ENCODE measurements at places on chromosomes 5 and 9.

DNA sequence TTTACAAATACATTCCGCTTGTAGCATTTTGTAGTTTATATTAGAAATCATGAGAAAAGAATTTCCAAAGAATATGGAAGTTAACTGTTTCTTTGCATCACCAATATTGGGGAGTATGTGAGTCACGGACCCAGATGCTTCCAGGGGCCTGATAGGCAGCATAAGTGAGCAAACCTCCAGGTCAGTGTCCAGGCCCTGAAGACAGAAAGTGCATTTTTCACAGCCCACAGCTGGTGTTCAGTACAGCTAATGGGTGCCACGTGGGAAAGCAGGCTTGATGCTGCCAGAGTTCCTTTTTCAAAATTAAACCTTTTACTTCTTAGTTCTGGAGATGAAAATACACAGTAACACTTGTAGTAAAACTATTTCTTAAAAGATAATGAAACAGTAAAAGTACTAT, 454.4 kb upstream of the ACTBL2 start:
- DNase-seq: no peak
- H3K4me3 ChIP-seq: no peak overlapping the region
- no peaks in the 10 kb centered on the region for H3K27me3 ChIP-seq
- no peaks in the 10 kb centered on the region for H3K36me3 ChIP-seq

- DNase-seq: no peak
- no peaks in the 10 kb centered on the region for H3K27me3 ChIP-seq
- peaks cover 5% of the 10 kb centered on the region for H3K4me1 ChIP-seq
- no peak overlapping the region for H3K27ac ChIP-seq
Observed at GRCh38 chr9:104775976-104776375, 12.0 kb downstream of the NIPSNAP3B start.

- H3K27ac ChIP-seq: no peak overlapping the region
- H3K36me3 ChIP-seq: no peaks in the 10 kb centered on the region
- H3K27me3 ChIP-seq: no peaks in the 10 kb centered on the region
- no peak overlapping the region for H3K4me3 ChIP-seq
Observed at GRCh38 chr9:38671372-38671731, 48.6 kb downstream of the FAM240B start.

DNA sequence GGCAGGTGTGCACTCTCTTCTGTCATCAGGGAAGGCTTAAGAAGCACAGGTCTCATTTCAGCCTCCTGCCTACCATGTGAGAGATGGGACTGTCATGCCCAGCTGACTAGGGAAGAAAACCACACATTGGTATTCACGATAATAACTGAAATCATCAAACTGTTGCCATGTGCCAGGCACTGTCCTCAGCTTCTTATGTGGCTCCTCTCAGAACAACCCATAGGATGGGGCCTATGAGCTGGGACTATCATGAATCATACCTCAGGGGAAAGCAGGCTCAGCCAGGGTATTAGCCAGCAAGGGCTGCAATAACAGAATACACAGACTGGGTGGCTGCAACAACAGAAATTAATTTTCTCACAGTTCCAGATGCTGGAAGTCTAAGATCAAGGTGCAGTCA, 3.3 kb downstream of the AFAP1L1 start:
- no peak overlapping the region for H3K4me3 ChIP-seq
- H3K27ac ChIP-seq: no peak overlapping the region
- no peaks in the 10 kb centered on the region for H3K36me3 ChIP-seq

GRCh38 chr9:9410736-9411135, 1202.1 kb downstream of the PTPRD start:
- H3K27me3 ChIP-seq: no peaks in the 10 kb centered on the region
- H3K4me3 ChIP-seq: no peak overlapping the region
- no peaks in the 10 kb centered on the region for H3K36me3 ChIP-seq
- DNase-seq: no peak
- H3K4me1 ChIP-seq: no peaks in the 10 kb centered on the region
- no peak overlapping the region for H3K27ac ChIP-seq

- no peak for DNase-seq
- H3K27me3 ChIP-seq: peaks cover 7% of the 10 kb centered on the region
- H3K27ac ChIP-seq: no peak overlapping the region
- H3K4me1 ChIP-seq: no peaks in the 10 kb centered on the region
- no peak overlapping the region for H3K4me3 ChIP-seq
Observed at GRCh38 chr5:173981185-173981761, 7.7 kb upstream of the C5orf47 start.

GRCh38 chr5:138359621-138360020, 7.1 kb downstream of the KDM3B start:
- no peaks in the 10 kb centered on the region for H3K36me3 ChIP-seq
- H3K4me1 ChIP-seq: peaks cover 13% of the 10 kb centered on the region
- no peak for DNase-seq

GRCh38 chr5:81908771-81909170, 63.1 kb upstream of the ATG10 start:
- H3K27ac ChIP-seq: no peak overlapping the region
- no peak overlapping the region for H3K4me3 ChIP-seq
- no peaks in the 10 kb centered on the region for H3K36me3 ChIP-seq
- H3K4me1 ChIP-seq: no peaks in the 10 kb centered on the region
- H3K27me3 ChIP-seq: no peaks in the 10 kb centered on the region

GRCh38 chr5:175686396-175686795, 28.5 kb downstream of the HRH2 start:
- H3K36me3 ChIP-seq: no peaks in the 10 kb centered on the region
- H3K4me3 ChIP-seq: no peak overlapping the region
- no peak overlapping the region for H3K27ac ChIP-seq

GRCh38 chr5:72020161-72020983, 86.9 kb upstream of the MAP1B start:
- DNase-seq: no peak
- H3K36me3 ChIP-seq: no peaks in the 10 kb centered on the region
- H3K27ac ChIP-seq: no peak overlapping the region

DNA sequence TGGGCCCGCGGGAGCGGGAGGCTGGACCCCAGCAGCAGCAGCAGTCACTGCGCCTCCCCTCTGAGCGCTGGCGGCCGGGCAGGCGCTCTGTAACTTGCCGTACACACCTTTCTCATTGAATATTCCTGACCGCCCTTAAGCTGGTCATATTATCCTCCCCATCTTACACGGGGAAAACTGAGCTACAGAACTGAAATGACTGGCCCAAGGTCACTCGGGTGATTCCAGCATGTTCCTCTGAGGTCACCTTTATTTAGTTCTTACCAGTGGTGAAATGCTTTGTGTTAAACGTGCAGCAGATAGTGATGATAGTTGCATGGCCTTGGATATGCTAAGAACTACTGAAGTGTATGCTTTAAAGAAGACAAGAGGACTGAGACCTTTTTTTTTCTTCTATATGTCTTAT, 607 bp downstream of the UQCRQ start:
- DNase-seq: no peak
- peak overlapping the region; percentile 95 for H3K4me3 ChIP-seq
- peaks cover 9% of the 10 kb centered on the region for H3K4me1 ChIP-seq

DNA sequence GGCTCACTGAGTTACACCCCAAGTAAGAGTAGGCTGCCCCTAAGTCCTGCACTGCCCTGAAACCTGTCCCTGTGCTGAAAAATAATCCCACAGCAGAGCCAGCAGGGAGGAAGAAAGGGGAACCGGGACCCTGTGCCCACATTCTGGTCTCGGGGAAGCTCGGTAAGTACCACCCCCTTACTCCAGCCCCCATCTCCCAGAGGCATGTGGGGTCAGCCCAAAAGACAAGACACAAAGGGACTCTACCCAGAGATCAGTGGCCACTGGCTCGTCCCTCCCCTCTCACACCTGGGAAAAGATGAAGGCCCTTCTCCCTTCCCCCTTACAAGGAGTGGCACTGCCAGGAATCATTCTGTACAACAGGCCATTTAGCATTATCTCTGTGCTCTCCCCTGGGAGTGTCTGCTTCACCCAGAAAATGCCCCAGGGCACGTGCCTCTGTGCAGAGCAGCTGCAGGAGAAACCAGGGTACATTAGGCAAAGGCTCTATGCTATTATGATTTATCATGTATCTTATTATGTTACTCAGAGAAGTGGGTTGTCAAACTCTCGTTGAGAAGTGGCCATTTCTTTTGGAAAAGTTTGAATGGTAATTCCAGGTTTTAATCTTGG, 71.3 kb downstream of the NDFIP1 start:
- no peak overlapping the region for H3K27ac ChIP-seq
- no peak for DNase-seq
- no peaks in the 10 kb centered on the region for H3K4me1 ChIP-seq
- no peak overlapping the region for H3K4me3 ChIP-seq

DNA sequence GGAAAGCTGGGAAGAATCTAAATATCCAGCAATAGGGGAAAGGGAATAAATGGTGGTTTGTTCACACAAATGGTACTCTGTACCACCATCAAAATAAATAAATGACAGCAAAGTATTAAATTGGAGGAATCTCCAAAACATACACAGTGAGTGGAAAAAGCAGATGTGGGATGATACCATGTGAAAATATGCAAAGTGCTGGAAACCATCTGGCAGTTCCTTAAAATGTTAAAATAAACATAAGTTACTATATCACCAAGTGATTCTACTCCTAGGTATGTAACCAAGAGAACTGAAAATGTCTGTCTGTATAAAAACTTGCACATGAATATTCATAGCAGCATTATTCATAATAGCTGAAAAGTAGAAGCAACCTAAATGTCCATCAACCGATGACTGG, 41.9 kb upstream of the TEX48 start:
- H3K27me3 ChIP-seq: no peaks in the 10 kb centered on the region
- no peak overlapping the region for H3K27ac ChIP-seq
- H3K36me3 ChIP-seq: no peaks in the 10 kb centered on the region
- no peak overlapping the region for H3K4me3 ChIP-seq

- H3K27ac ChIP-seq: no peak overlapping the region
- no peaks in the 10 kb centered on the region for H3K4me1 ChIP-seq
- no peaks in the 10 kb centered on the region for H3K36me3 ChIP-seq
- DNase-seq: no peak
- H3K4me3 ChIP-seq: no peak overlapping the region
- no peaks in the 10 kb centered on the region for H3K27me3 ChIP-seq
Observed at GRCh38 chr5:128773378-128773777, 191.9 kb upstream of the SLC27A6 start.

DNA sequence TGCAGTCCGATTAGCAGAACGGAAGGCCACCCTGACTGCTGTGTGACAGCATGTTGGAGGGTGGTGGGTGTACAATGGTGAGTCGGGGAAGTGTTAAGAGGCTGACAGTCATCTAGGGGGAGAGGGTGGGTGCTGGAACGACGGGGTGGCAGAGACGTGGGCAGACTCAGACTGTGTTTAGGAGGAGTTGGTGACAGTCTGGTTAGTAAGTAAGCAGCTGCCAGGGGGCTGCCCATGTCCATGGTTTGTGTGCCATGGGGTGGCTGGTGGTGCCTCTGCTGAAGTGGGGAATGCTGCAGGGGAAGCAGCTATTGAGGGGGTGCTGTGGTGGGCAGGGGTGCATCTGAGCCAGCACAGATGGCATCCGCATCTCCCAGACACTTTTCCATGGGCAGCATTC, 51.3 kb upstream of the BOD1 start:
- peaks cover 3% of the 10 kb centered on the region for H3K4me1 ChIP-seq
- DNase-seq: peak; percentile 52
- H3K27ac ChIP-seq: no peak overlapping the region
- H3K27me3 ChIP-seq: no peaks in the 10 kb centered on the region

DNA sequence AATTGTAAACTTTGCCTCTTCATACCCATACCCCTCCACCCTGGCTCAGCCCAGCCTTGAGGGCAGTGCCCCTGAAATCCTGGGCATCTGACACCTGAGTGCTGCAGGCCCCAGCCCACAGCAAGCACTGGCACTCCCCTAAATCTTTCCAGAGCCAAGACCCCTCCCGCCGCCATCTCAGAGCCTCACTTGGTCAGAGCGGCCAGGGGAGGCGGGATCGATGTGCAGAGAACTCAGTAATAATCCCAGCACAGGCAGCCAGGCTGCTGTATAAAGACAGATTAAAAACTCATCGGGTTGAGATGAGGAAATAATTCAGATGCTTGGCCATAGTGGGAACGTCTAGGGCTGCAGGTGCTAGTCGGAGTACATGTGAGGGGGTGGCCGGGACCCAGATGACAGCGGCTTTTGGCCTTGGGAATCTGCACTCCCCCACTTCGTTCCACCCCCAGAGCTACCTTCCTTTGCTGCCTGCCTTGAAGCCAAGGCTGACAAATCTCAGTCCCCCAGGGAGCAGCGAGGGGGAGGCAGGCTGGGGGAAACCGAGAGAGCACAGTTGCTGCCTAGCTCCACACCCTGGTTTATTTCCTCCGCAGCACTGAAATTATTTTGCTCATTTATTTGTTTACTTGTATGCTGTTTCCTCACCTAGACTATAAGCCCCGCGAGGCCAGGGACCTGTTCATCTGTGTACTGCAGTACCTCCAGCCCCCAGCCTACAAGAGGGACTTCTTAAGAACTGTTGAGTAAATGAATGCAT, 19.5 kb upstream of the ARAP3 start:
- peaks cover 6% of the 10 kb centered on the region for H3K4me1 ChIP-seq
- no peak for DNase-seq
- peaks cover 42% of the 10 kb centered on the region for H3K27me3 ChIP-seq
- no peak overlapping the region for H3K27ac ChIP-seq
- H3K36me3 ChIP-seq: no peaks in the 10 kb centered on the region

DNA sequence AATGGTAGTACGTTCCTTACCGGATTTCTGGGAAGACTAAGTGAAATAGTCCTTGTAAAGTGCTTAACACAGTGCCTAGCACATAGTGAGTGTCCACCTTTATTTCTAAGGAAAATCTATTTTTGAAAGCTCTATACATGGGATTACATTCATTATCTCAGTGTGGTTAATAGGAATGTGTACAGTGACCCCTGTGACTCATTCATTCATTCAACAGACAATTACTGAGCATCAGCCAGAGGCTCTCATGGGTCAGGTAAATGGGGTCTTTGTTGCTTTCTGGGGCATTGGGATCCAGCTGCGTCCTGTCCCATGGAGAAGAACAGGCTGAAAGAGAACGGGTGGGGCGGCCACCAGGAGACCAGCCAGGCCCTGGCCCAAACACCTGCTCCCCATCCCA, 226.2 kb upstream of the TBC1D2 start:
- no peak for DNase-seq
- H3K4me3 ChIP-seq: no peak overlapping the region
- H3K27ac ChIP-seq: no peak overlapping the region
- no peaks in the 10 kb centered on the region for H3K27me3 ChIP-seq

DNA sequence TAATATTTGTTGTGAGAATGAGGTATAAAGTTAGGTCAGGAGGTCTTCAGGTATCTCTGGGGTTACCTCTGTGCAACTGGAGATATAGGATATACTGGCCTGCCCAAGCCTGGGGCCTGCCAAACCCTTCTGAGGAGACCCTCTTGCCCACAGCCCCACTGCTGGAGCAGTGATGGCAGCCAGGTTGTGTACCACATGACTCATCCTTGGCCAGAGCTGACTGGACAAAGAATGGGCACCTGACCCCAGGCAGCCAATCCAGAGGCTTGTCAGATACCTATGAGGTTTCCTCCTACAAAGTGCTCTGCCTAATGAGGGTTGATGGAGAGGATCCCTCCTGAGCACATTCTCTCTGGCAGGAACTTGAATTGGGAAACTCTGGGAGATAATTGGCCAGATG, 56.1 kb upstream of the TBC1D2 start:
- no peak for DNase-seq
- no peaks in the 10 kb centered on the region for H3K27me3 ChIP-seq
- H3K27ac ChIP-seq: no peak overlapping the region

- H3K27ac ChIP-seq: no peak overlapping the region
- H3K36me3 ChIP-seq: no peaks in the 10 kb centered on the region
- no peak for DNase-seq
- no peak overlapping the region for H3K4me3 ChIP-seq
- peaks cover 17% of the 10 kb centered on the region for H3K4me1 ChIP-seq
- H3K27me3 ChIP-seq: no peaks in the 10 kb centered on the region
Observed at GRCh38 chr5:156474251-156474650, 147.3 kb downstream of the SGCD start.

GRCh38 chr9:13146840-13147239, 132.7 kb downstream of the MPDZ start:
- no peaks in the 10 kb centered on the region for H3K4me1 ChIP-seq
- no peak overlapping the region for H3K4me3 ChIP-seq
- no peaks in the 10 kb centered on the region for H3K27me3 ChIP-seq
- no peaks in the 10 kb centered on the region for H3K36me3 ChIP-seq

Data from upper lobe of right lung (tissue), 1 donor.